ENCODE measurements at places on chromosomes 2 and 18.

GRCh38 chr2:20231598-20232026, 6.7 kb upstream of the SDC1 start:
- no peak for DNase-seq

DNA sequence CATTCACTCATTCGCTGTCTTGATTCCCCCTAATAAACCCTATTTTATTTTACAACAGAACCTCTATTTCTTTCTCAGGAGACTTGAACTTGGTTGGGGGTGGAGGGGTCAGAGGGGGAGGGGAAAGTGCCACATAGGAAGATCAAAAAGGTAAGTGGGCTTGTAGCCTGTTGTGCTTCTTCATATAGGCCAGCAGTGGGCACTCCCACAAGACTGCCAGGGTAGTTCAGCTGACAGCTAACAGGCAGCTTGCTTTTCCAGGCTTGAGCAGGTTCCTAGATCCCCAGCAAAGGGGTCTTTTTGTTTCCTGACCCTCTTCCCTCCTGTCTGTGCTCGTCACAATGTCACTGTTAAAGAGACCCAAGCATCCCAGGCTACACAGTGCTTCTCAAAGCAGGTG, 829 bp upstream of the KIAA2012 start:
- no peak for DNase-seq

GRCh38 chr2:75166491-75166890, 32.8 kb downstream of the TACR1 start:
- no peak for DNase-seq

- no peak for DNase-seq
Measured at GRCh38 chr18:62091487-62092120, 95.3 kb downstream of the PIGN start.

DNA sequence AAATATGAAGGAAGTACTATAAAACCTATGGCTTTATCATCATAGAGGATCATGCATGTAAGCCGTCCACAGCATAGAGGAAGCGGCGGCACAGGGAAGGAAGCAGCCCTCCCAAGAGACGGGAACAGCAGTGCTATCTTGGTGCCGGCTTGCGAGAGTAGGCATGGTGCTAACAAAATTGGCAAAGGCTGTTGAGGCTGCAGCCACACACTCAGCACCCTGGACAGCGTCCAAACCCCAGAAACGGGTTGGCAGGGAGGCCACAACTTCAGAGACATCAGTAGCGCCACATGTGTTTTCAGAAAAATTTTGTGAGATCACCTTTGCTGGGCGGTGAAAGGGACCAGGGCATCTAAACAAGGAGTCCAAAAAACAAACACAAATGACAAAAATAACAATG, 37.7 kb downstream of the NETO1 start:
- DNase-seq = peak; percentile 9

GRCh38 chr2:31762085-31762484, 181.3 kb upstream of the SRD5A2 start:
- DNase-seq = no peak

- DNase-seq = peak; percentile 46
Measured at GRCh38 chr2:231672617-231673347, 35.5 kb upstream of the PTMA start.

DNA sequence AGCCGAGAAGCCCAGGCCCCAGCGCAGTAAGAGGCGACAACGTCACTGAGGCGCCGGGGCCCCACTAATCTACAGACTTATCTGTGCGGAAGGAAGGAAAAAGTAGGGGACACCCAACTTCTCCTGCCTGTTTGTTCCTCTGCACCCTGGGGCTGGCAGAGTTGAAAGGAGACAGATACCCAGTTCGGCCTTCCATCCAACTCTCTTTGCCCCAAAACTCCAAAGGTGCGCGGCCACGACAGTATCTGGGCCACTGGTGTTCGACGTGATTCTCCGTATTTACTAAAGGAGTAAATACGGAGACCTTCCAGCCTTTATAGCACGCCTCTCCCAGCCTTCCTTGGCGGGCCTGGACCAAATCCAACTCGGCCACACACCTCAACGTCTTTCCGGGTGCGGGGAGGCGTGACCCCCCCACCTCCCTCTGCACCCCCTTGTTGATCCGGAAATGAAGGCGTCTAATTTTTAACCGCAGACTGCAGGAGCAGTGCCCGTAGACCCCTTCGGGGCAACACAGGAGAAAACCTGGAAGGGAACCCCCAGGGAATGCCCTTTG, 1.6 kb downstream of the SMAD7 start:
- no peak for DNase-seq

GRCh38 chr2:32523686-32524085, 104.2 kb upstream of the TTC27 start:
- no peak for DNase-seq

GRCh38 chr18:8752329-8752728, 47.0 kb downstream of the MTCL1 start:
- DNase-seq = no peak

- DNase-seq = no peak
Measured at GRCh38 chr2:1773883-1774282, 29.6 kb upstream of the PXDN start.

DNA sequence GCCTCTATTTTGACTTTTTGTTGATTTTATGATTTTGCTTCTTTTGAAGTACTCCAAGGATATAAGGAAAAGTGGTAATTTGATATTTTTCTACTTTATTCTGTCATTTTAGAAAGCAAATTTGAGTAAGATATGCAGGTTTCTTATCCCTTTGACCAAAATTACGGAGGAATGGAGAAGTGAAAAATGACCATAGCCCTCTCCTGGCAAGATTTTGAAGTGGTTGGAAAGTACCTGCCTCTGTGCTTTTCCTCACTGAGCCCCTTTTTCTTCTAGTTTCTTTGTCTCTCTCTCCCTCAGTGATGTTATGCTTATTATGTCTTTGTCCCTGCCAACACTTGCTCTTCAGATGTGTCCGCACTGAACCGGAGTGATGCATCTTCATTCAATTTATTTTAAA, 898.1 kb downstream of the EPHA4 start:
- no peak for DNase-seq

GRCh38 chr2:25606892-25607291, 66.5 kb downstream of the DTNB start:
- DNase-seq = peak; percentile 42

GRCh38 chr2:121417826-121418225, 112.9 kb upstream of the RNU4ATAC start:
- DNase-seq = no peak

DNA sequence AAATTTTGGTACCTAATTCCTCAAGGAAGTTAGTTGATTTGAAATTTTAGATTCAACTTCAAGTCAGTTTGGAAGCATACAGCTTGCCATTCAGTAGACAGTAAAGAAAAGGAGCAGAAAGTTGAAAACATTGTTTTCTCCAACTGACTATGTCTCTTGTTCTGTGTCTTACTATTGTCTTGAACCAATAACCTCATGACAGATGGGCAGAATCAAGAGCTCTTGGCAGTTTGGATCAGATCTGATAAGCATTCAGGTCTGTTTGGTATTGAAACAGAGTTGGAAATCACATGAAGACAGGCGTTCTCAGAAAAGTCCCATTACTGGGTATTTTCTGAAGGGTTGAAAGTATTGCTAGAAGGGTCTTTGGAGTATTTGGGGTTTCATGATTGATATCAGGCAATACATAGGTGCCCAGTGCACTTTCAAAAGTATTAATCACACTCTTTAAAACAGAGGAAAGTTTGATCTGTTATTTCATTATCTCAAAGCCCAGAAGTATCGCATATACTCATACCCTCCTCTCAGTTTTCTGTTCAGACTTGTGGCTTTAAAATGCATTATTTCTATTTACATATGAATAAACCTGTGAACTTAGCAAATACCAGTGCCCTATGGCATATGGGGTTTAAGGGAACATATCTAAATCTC, 428.4 kb upstream of the ZEB2 start:
- no peak for DNase-seq

GRCh38 chr2:228094377-228094921, 87.0 kb downstream of the SPHKAP start:
- DNase-seq = peak; percentile 11

DNA sequence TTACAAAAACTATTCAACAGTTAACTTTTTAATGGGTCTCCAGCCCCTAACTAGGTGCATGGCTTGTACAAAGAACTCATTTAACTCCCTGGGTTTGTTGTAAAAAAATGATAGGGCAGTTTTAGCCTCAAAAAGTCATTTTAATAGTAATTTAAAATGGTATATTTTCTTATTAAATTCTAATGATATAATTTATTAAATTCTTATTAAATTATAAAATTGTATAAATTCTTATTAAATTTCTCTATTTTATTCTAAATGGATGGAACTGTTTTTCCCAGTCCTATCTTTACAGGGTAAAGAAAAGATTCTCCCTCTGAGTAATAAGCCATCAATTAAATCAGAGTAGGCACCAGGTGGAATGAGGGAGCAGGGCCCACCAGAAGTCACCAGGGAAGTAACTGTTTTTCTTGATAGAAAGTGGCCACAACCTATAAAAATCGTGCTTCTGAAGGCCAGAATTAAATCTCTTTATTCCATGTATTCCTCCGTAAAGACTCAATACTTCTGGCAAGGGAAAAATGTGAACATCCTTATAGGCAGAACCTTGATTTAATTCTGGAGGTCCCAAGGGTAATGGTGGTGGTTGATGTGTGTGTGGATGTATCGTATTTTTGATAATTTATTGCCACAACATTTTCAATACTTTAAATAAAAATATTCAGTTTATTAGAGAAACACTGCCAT, 814 bp downstream of the FKBP7 start:
- no peak for DNase-seq

DNA sequence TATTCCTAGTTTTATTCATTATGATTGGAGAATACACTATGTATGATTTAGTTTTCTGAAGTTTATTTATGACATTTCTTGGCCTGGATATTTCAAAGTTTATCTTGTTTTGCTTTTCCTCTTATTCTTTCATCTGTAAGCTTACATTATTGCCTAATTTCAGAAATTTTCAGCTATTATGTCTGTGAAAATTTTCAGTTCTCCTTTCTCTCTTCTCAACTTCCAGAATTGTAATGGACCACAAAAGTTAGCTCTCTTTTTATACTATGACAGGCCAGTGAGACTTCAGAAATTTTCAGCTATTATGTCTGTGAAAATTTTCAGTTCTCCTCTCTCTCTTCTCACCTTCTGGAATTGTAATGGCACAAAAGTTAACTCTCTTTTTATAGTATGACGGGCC, 97.2 kb upstream of the SCN7A start:
- no peak for DNase-seq

GRCh38 chr18:38545071-38545470, 979.5 kb upstream of the CELF4 start:
- no peak for DNase-seq

- peak; percentile 90 for DNase-seq
Measured at GRCh38 chr2:64838817-64839216, 150.4 kb upstream of the SLC1A4 start.

GRCh38 chr2:127985735-127986134, 42.1 kb downstream of the SAP130 start:
- no peak for DNase-seq

GRCh38 chr18:3692113-3692621, 242.2 kb downstream of the TGIF1 start:
- no peak for DNase-seq

Data from AG20443 (cell line).